Activated T-cell treated with anti-CD3 and anti-CD28 coated beads for 48 hours (primary cell): ENCODE measurements at places on chromosomes 12 and 14.

DNA sequence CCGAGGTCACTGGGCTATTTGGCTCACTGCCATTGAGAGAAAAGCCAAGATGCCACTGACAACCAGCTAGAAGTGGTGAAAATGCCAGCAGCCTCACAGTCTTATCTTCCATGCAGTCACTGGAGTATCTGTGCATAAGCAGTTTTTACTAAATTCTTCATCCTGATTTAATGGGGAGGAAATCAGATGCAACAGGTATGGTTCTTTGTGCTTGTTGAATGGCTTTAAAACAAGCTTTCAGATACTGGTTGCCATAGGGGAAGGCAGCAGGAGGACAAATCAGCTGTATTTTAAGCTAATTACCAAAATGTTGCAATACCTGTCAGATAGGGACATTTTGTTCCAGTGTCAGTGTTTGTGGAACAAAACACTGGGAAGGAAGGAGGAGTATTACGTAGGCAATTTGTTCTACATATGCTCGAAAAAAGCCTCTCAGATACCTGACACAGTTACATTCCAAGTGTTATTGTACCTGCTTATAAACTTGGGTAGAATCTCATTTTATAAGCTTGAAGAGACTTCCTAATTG is 54.1 kb upstream of the ARHGAP5 start:
- DNase-seq = no peak

- no peak for DNase-seq
Measured at GRCh38 chr14:95833429-95833828, 43.2 kb upstream of the TUNAR start.

- DNase-seq = no peak
Measured at GRCh38 chr14:95313707-95314106, 6.0 kb downstream of the CLMN start.

DNA sequence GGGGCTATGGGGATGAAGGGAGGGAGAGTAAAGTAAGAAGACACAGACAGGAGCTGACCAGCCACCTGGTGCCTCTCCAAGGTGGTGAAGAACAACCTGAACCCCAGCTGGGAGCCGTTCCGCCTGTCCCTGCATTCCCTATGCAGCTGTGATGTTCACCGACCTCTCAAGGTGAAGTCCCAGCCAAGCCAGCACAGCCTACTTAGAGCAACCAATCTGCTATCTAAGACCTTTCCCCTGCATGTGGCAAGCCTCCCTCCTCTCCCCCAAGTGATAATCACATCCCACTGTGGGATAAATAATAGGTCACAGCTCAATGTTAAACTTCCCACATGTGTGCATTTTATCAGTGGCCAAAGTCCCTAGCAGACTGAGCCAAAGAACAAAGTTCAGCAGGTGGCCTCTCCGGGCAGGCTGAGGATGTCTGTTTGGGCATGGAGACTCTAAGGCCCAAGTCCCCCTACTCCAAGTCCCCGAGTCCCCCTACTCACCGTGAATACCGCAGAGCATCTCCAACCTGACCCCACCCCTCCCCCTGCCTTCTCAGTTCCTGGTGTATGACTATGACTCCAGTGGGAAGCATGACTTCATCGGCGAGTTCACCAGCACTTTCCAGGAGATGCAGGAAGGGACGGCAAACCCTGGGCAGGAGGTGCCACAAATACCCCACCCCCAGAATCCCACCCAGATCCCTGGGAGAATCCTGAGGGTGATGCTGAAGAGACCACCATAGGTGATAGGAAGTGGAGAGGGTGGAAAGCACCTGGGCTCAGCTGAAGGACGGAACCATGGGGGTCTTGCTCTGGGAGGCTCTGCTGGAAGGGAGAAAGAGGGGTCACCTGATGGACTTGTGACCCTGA is 3.5 kb downstream of the CPNE6 start:
- DNase-seq = no peak

DNA sequence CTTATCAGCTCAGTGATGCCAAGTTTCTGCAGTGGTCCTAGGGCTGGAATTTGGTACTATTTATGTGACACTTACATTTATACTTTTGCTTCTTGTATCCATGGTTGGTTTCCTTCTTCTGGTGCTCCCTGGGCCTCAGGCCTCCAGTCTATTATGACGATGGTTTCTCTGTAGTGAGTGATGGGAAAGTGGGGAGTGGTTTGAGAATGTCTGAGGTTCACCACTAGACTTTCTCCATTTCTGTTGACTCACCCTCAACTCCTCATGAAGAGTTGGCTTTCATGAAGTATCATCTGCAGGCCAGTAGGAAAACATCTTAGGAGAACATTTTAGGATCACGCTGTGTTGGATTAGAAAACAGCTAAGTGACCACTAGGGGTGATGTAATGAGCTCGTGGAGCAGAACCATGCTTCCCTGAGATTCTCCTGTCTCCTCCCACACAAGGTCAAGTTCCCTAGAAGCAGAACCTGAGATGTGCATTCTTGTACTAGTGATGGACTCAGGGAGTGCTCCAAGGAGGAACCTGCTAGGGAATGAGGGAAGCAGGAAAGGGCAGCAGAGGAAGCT is 32.1 kb downstream of the RPH3A start:
- DNase-seq = no peak

GRCh38 chr14:99345472-99345871 is 73.5 kb upstream of the BCL11B start:
- DNase-seq = no peak

DNA sequence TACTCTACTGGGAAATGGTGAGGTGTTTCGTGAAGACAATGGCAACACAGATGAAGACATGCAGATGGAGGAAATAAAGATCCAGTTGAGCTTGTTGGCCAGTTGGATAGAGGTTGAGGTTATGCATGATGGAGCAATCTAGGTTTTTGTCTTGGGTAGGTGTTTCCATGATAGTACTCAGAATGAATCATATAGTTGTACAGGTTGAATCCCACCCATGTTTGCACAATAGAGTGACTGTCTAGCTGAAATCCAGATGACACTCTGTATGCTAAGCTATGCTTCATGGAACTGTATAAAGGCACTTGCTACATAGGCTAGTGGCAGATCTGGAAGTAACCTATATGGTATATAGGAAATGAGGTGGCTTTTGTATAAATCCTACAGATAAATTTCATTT is 264.9 kb downstream of the NAV3 start:
- DNase-seq = no peak

DNA sequence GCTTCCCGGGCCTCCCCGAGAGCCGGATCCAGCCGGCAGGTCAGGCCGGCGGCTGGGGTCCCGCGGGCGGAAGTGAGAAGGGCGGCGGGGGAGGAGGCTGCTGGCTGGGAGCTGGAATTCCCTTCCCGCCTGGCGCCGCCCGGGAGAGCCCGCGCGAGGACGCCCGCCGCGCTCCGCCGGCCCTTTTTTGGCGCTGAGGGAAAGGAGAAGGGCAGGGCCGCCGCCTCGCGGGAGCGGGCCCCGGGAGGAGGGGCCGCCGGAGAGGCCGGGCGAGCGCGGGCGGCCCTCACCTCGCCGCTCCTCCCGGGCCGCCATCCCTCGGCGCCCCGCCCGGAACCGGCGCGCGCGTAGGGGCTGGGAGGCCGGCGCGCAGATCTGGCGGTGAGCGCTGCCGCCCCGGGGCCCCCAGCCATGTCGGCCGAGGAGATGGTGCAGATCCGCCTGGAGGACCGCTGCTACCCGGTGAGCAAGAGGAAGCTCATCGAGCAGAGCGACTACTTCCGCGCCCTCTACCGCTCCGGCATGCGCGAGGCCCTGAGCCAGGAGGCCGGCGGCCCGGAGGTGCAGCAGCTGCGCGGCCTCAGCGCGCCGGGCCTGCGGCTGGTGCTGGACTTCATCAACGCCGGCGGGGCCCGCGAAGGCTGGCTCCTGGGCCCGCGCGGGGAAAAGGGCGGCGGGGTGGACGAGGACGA is at the start of the genes KLHL42 and MANSC4:
Gene KLHL42, plus strand, starts transcription at position 314 of the 692 bp plus-strand sequence. Its CDS starts 98 bp downstream, at position 412.
Gene MANSC4, minus strand, starts transcription at position 317 of the 692 bp plus-strand sequence. CDS start 8,960 bp downstream, outside the sequence.
- DNase-seq = peak; percentile 57

- no peak for DNase-seq
Measured at GRCh38 chr12:70646850-70647249, 9.6 kb upstream of the PTPRB start.

- peak; percentile 14 for DNase-seq
Measured at GRCh38 chr12:128969480-128970055, 116.3 kb downstream of the GLT1D1 start.
